Peyer's patch (tissue), 4 donors: ENCODE measurements at places on chromosomes 7 and 10. TPM values are rescaled to one million over a fixed set of nuclear protein-coding genes. Genes with fewer than 3 reads are reported as not detected.

DNA sequence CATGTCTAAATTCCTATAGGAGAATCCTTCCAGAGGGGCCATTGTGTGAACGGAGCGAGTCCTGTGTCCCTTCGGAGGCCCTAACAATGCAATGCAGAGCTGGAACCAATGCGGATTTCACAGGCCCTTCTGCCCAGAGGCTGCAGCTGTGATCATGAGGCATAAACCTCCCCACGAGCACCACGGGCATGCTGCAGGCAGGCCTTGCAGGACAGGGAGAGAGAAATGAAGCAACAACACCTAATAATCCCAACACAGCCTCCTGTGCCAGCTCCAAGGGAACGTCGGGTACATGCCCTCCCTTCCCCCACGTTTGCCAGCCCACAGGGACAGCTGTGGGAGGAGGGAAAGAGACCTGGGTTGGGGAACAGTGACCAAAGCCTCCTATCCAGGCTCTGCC is 74.4 kb downstream of the TNS3 start:
- no peak for DNase-seq

DNA sequence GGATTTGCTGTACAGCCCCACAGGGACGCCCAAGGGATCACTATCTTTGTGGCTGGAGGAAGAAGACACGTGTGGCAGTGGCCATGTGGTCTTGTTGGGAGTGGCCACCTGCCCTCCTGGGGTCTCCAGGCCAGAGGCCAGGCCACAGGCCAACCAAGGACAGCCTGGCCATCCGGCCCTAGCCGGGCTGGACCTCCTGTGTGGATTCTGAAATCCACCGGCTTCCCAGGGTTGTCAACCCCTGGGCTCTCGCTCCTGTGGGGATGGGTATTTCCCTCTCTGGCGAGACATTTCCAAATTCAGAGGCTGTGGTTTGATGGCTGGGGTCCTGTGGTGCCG is 31.5 kb upstream of the CFAP46 start:
- DNase-seq, result peak; percentile 28

DNA sequence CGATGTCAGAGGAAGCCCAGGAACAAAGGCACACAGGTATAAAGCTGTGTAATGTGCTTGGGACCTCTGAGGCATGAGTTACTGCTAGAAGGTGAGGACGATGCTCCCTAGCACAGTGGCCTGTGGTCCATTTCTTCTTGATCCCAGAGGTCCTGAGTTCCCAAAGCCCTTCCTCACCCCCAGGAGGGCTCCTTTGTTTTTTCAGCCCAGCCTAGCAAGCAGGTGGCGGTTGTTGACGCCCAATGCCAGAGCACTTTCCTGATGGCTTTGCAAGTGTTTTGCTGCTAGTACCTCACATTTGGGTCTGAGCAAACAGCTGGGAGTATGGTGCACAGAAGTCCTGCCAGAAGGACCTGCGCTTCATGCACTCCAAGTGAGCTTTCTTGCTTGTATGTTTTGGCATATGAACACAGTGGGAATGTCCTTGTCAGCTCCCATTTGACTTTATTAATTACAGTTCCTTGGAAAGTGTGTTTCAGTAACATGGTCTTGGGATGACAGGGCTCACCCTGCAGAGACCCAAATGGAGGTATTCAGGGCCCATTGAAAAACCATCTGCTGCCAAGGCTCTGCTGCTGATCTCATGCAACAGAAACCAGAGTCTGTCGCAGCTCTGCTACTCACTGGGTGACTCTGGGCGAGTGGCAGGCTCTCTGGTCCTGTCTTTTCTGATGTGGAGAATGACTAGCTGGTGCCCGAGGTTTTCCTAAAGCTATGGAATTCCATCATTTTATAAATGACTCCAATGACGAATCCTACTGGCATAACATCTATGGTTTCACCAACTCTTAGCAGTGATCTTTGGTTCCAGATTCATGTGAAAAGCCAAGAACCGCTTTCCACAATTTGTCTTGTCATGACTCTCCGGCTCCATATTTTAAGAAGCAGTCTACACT is 134.9 kb downstream of the ARID5B start:
- no peak for DNase-seq

DNA sequence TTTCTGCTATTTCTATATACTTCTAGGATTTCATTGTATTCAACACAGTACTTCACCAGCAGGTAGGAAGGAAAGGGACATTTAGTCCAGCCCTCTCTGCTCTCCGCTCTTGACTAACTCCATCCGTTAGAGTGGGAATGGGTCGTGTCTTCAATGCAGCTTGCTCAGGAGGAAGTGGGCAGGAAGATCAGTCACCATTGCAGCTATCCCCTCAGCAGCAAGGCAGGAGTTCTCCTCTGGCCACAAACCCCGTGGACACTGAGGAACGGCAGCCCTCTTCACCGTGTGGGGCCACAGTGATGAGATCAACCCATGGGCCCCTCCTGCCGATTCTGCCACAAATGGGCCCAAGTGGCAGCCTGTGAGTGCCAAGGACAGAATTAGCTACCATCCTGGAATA is 30.2 kb upstream of the IKZF1 start:
- DNase-seq, result no peak

GRCh38 chr7:31022726-31023125 is 29.4 kb upstream of the ADCYAP1R1 start:
- DNase-seq, result no peak

DNA sequence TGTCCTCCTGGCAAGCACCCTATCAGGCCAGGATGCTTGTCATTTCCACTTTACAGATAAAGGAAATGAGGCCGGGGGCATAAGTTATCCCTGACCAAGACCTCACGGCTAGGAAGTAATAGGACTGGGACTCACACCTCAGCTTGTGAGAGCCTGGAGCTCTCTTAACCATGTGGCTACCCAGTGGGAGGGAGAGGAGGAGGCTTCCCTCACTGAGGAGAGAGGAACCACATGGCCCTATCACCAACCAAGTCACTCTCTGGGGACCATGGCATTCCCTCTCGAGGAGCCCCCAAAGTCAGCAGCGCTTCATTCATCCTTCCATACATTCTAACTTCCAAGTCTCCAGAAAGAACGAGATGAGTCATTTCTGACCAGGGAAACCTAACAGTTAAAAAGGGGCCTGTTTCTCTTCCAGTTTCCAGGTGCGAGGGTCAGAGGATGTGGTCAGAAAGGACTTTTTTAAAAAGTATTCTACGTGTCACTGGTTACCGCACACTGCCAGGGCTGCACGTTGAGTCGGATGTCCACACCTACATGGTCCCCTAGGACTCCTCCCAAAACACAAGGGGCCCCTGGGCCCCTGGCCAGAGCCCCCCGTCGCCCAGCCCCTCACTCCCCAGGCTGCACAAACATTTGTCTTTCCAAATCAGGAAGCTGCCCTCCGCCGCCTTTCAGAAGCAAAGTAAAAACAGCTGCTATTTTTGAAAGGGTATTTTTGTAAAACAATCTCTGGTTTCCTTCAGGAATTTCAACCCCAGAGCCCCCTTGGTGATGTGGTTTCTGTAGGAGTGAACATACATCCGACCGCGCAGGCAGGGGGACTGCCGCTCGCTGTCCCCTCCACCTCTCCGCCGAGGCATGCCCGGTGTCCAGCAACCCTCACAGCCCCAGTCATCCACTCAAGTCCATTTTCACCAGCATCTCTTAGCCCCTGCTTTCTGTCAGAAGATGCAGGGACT is 128.2 kb upstream of the CHST15 start:
- peak; percentile 61 for DNase-seq

GRCh38 chr7:155184923-155185322 is 112.8 kb upstream of the INSIG1 start:
- no peak for DNase-seq

DNA sequence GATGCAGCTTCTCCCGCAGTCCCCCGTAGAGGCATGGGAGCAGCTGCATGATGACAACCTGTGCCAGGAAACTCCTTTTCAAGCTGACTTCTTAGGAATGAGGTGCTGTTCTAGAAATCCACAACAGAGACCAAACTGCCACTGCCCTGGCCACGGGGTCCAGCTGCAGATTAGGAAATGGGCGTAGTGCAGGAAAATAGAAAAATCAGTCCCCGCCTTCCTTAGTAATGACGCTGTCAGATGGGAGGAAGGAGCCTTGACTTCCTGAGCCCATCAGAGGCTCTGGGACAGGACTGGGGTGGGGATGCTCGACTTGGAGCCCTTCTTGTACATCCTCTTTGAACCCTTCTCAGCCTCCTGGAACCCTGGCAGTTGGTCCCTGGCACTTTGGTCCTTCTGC is 227.8 kb upstream of the GRB10 start:
- DNase-seq, result no peak

GRCh38 chr10:5584895-5585516 is 60.2 kb downstream of the CALML3 start:
- no peak for DNase-seq

- DNase-seq, result no peak
Measured at GRCh38 chr10:101558204-101558603, 29.9 kb downstream of the POLL start.

- DNase-seq, result no peak
Measured at GRCh38 chr7:135129579-135129978, 18.3 kb upstream of the TMEM140 start.

GRCh38 chr7:119270644-119271043 is 1002.3 kb upstream of the KCND2 start:
- no peak for DNase-seq

DNA sequence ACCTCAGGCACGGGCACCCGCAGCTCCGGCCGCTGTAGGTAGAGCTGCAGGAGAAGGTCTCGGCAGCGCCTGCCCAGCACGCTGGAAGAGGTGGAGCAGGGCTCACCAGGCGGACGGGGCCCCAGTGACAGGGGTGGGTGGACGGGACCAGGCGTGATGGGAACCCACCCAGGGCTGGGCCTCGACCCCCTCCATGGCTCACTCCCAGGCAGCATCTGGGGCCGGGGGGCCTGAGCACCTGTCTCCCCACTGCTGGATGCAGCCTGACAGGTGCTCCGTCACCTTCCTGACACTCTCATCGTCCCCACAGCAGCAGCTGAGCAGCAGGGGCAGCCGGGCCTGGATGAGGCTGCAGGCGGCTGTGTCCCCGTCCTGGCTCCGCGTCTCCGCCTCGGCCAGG is 16.7 kb upstream of the MICALL2 start:
- DNase-seq, result no peak

GRCh38 chr7:107594961-107595737 is 15.1 kb downstream of the BCAP29 start:
- DNase-seq, result no peak

GRCh38 chr10:52756295-52756694 is 16.3 kb downstream of the MBL2 start:
- no peak for DNase-seq

DNA sequence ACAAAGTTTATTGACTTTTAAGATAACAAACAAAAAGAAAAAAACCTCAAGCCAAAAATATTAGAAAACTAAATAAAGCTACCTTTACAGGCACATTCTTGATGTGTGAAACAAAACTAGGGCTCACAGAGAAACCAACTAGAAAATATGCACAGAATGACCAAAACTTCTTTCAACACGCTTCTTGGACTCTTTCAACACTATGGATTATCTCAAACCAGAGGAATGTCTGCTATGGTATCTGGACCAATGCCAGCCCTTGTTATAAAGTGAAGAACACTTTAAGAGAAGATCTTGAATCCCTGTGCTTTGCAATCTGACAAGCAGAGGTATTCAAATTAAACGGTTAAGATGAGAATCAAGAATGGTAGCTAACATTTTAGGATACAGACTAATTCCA is 76.6 kb downstream of the DNAJC1 start:
- no peak for DNase-seq

DNA sequence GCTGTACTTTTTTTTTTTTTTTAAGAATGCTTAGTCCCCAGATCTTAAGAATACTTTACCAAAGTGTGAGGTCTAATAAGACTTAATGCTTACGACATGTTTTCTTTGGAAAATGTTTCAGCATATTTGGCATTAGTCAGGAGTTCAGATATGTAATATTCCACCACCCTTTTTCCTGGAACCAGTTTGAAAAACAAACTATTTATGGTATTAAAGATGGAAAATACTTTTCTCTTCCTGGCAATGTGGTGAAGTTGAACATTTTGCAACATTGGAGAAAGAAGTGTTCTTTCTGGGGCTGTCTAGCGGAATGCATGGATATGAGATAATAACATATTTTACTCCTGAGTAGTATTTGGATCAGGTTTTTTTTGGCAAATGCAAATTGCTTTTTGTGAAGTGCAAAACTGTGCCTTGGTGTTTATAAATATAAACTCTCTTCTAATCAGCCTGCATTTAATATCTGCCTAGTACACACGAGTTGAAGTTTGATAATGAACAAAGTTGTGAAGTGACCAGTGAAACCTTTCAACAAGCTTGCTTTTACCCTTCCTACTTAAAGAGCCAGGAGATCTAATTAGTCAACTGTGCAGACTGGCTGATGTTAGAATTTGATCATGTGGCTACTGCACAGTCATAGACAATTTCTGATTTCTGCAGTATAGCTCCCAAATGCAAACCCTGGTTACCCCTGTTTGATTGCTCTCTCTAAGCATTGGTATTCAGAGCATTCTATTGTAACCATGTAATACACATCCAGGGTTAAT is 20.9 kb downstream of the MAP3K8 start:
- no peak for DNase-seq

DNA sequence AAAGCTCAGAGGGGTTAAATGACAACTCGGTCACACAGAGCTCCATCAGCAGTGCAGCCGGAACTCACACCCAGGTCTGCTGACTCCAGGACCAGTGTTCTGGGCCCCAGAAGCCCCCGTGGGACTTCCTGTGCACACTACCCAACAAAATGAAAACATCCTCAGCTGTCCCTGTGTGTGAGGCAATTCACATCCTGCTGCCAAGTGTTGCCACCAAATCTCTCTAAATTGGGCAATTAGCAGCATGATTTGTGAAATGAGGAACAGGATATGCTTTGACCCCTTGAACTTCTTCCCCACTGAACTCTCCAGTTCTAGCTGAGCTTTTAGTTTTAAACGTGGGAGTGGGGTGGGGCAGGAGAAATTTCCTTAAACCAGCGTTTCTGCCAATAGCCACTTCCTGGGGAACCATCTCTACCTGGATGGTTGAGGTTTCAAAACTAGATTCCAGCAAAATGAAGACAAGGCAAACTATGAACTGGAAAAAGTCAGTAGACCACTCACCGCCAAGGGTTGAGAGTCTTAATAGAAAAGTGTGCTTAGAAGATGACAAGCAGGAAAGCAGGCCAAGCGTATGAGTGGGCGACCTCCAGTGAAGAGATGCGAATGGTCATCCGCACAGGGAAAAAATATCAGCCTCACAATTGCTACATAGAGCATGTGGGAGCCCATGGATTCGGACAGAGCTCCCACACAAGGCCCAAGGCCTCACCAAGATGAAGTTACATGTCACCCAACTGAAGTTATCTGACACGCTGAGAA is 51.9 kb upstream of the CHST15 start:
- peak; percentile 79 for DNase-seq

GRCh38 chr10:88118729-88119128 is 255.3 kb downstream of the PTEN start:
- no peak for DNase-seq

GRCh38 chr10:90308223-90308622 is 549.6 kb downstream of the HTR7 start:
- no peak for DNase-seq

GRCh38 chr7:94609561-94609960 is 46.4 kb downstream of the SGCE start:
- no peak for DNase-seq

ITPRID1 gene
- 4.0 TPM for total RNA-seq

ATG9B gene
- not detected for total RNA-seq

TCTN3 gene
- 27.1 TPM for total RNA-seq

ZNF853 gene
- total RNA-seq, result 2.0 TPM

TFPI2 gene
- total RNA-seq, result 1.4 TPM

HSPA12A gene
- total RNA-seq, result 2.6 TPM

CPA2 gene
- not detected for total RNA-seq

MOGAT3 gene
- total RNA-seq, result not detected

VCL gene
- total RNA-seq, result 46.4 TPM

PRSS2 gene
- 191 TPM for total RNA-seq
